Stomach (tissue), 19 donors: ENCODE measurements at places on chromosomes 7 and 10.
A peak's percentile ranks its signal among the peaks of the same experiment; 100 is the strongest.

DNA sequence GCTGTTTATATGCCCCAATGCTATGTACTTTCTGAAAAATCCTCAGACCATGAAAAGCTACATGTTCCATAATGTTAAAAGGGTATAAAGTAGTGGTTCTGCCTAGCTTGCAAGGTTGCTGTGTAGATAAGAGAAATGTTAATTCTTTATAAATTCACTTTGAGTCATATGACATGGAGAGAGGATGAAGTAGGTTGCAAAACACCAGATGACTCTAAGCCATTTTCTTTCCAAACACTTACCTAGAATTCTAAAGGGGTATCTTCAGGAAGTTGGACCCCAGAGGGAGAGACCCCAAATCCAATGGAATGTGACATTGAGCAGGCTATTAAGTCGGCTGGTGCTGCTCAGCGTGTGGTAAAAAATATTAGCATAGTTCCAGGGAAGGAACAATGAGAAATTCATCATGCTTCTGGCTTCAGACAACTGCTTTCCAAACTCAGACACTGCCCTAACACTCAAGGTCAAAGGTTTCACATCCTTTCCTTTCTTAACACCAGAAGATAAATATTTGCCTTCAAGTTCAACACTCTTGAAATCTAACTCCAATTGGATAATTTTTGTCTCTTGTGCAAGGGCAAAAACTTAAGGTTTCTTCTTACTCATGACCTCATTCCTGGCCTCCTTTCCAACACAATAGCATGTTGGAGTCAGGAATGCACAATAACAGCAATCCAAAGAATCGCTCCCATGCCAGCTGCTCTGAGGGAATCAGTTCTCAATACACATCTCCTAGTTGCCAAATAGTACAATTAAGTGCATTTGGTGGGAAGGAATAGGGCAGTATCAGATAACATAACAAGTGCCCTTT, 100.7 kb upstream of the AFAP1L2 start:
- peak; percentile 86 for DNase-seq

- DNase-seq, result no peak
These were observed 33.9 kb upstream of the ZNF273 start for GRCh38 chr7:64869121-64869725.

DNA sequence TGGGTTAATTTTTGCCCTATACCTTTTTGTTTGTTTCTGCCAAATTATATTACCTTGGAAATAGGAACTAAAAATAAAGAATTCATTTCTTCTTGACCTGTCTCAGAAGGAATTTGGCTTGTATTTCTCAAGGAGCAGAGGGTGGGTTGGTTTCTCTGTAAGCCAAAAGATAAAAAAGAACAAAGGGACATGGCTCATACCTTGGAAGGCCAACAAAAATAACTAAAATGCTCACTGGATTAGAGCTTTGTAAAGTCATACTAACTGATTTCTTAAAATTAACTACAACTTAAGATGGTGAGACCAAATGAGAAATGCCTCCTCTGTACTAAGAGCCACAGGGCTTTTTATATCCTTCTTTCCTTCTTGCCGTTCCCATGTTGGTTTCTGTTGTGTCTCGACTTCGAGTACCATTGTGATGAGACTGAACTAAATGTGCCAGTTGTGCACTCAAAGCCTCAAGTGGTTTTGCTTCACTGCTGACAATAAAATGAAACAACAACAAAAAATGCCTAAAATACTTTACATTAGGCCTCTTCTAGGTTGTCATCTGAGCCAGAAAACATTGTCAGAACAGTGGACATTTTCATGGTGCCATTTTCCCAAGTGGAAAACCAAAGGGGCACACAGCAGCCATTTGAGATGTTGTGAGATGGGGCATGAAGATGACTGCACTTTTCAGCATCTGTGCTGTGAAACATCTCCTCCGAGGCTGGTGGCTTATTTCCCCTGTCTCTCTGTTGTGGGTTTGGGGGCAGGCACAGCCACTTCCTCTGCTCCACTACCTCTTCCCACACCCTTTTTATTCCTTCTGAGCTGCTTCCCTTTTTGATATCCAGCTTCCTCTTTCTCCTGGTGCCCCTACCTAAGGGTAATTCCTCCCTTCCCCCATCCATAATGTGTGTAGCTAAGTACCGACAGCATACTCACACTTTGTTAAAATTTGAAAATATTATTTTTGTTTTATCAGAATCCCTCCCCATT, 51.8 kb upstream of the AGR3 start:
- no peak for DNase-seq

DNA sequence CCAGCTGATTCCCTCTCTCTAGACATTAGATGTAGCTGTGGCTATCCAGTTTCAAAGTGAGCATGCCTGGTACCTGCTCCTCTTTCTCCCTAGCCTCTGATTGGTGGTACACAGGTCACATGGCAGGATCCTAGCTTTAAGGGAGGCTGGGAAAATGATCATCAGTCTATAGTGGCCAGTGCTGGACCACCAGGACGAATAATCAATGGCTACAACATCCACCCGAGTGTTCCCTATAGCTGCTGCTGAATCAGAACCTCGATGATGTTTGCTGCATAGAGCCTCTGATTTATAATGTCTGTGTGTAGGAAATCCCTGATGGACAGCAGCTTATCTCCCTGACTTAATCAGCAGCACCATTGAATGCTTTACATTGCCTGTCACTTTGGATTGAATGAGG, 28.9 kb upstream of the LMTK2 start:
- no peak for DNase-seq

- DNase-seq, result no peak
These were observed 112.1 kb downstream of the MDFIC start for GRCh38 chr7:115033917-115034459.

DNA sequence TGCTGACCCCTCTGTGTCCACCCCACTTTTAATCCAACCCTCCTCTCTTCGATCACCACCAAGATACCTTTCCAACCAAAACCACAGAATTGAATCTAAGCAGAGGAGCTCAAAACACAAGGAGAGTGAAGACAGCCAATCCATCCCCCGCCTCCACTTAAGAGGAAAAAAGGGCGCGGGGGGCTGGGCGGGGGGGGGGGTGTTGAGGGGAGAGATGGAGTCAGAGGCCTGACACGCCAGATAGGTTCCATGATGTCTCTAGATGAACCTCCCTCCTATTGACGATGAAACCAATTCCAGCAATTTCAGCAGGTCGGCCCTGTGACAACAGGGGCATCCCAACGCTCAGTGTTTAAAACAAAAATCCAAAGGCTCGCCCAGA, 1.3 kb downstream of the SORBS1 start:
- no peak for DNase-seq

DNA sequence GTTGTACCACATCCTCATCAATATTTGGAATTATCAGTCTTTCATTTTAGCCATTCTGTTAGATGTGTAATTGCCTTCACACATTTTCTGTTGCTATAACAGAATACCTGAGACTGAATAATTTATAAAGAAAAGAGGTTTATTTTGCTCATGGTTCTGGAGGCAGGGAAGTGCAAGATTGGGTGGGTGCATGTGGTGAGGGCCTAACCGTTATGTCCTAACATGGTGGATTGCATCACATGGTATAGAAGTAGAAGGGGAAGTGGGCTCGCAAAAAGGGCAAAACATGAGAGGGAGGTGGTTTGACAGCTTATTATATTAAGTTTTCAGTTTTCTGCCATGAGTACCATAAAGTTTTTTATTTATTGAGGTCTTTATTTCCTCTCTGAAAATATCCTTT, 452.0 kb downstream of the ARL4A start:
- no peak for DNase-seq

DNA sequence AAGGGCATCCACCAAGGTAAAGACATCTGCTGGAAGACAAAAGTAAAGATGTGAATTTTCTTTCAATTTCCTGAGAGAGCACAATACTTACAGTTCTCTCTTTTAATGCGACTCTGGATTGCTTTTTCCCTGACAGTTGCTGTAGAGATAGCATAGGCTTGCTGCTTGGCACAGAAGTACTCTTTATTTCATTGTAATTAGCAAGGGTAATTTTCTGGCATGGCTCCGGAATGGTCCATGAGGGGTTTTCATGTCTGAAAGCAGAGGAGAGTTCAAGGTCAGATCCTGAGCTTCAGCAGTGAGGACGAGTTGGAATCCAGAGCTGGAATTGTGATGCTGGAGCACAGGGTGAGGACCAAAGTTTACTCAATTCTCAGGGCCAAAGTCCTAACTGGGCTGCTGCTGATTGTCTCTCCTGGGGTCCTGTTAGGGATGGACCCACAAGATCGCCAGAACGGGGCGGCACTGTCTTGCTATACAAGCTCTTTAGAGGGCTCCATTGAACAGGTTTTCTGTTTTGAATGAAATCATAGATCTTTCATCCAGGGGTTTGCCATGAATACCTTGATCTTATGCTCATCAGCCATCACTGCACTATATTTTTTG, 190.0 kb upstream of the MKI67 start:
- DNase-seq, result no peak

- no peak for DNase-seq
These were observed 85.4 kb upstream of the PRR15 start for GRCh38 chr7:29478226-29478625.

- DNase-seq, result peak; percentile 65
These were observed 58.6 kb downstream of the AUTS2 start for GRCh38 chr7:69656890-69657289.

DNA sequence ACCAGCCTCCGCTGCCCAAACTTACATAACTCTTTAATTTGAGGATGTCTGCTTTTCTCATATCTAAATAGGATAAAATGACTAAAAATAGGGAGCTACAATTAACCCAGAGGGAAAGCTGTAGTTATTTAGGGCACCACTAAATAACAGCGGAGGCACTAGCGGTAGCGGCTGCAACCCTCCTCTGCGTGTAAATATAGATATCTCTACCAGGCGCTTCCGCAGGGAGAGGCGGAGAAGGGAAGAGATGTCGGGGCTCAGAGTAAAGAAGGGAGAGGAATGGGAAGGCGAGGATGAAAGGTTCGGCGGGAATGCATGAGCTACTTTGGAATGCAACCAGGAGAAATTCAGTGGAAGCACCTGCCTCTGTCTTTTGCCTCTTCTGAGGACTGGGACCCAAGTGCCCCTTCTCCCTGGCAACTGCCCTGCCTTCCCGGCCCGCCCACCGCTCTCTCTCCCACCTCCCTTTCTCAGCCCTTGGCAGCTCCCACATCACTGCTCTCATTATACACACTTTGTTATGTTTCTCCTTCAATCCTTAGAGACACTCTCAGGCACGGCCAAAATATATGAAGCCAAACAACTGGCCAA, 698.3 kb downstream of the PARD3 start:
- no peak for DNase-seq

DNA sequence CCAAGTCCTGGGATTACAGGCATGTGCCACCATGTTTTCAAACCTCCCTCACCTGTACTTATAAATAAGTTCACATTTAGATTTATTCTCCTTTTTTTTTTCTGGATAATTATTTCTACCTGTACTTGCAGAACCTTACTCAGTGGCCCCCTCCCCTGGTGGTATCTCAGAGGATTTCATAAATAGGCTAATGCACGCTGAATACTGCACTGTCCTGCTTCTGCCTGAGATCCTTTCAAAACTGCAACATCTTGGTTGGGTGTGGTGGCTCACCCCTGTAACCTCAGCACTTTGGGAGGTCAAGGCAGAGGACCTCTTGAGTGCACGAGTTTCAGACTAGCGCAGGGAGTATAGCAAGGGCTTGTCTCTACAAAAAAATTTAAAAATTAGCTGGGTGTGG, 4.6 kb upstream of the BLVRA start:
- DNase-seq, result no peak

DNA sequence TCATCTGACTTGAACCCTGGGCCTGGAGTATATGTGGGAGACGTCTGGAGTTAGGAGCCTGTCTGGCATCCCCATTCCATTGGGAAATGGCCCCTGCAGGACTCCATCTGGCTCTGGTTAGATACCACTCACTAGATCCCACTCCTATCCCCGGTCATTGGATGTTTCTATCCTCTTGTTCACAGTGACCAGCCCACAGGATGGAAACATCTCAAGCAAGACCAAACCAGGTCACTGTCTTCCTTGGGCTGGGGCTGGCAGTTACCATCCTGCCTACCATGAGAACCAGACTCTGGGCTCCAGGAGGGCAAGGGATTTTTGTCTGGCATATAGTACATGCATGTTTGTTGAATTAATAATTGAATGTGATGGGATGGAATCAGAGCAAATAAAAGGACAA, 415.7 kb downstream of the GRID1 start:
- no peak for DNase-seq

DNA sequence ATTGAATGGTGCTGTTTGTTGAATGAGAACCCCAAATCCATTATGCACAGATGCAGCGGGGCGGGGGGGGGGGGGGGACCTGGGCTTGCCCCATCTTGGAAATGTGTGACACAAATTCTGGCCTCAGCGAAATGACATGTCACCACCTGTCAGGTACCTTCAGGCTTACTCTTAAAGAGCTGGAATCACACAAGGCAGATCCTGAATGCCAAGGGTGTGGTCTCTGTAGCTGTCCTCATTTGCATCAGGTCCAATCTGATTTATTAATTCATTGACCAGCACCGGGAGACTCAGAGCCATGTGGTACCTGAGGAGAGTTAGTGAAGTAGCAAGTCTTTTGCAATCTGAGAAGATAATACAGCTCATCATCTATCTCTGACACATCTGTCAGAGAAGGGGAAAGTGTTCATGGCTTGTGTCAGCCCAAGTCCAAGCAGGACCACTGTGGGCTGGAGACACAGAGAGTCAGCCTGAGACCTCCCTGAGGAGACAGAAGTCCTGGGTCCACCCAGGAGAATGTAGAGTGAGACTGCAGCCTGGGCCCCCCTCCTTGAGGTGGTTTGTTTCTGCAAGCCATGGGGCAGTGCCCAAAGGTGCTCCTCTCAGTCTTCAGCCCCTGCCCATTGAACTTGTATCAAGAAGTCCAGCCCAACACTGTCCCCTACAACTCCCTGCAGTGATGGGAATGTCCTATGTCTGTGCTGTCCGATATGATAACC, 46.7 kb downstream of the ADCYAP1R1 start:
- peak; percentile 11 for DNase-seq

DNA sequence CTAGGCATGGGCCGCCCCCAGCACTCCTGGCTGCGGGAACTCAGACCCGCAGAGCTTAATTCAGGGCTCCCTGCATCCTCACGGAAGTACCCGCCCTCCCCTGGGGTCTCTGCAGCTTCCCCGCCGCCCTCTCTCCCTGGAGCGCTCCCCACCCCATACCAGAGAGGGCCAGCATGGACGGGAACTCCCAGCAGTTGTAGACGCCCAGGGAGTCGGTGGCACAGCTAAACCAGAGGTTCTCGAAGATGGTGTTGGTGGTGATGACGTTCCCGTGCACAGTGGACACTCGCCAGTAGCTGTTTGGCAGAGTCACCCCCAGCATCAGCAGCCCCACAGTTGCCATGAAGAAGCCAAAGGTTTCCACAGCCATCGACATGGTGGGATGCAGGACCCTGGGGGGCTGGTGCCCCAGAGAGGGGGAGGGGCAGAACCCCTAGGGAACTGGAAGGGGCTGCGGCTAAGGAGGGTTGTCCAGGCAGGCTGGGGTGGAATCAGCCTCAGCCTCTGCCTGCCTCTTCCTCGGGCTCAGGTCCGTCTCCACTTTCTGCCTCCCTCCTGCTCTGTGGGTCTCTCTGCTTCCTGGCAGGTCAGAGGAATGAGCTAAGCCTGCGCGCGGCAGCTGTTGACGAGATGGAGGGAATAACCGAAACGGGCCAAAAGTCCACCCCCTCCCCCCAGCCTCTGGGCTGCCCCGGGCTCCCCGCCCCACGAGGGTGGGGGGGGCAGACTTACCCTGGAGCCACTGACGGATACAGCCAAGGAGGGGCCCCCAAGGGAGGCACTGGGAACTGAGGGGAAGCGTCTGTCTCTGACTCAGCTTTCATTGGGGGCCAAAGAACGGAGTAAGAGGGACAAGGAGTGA, at the start of gene CLDN15:
TSS of gene CLDN15 (minus strand) at position 597 of the 862 bp plus-strand sequence. CDS start at position 376, 221 bp downstream.
- DNase-seq, result peak; percentile 88

- peak; percentile 6 for DNase-seq
These were observed 34.9 kb upstream of the WAPL start for GRCh38 chr10:86556532-86556931.

- no peak for DNase-seq
These were observed 64.4 kb upstream of the AHR start for GRCh38 chr7:17234030-17234397.
